ENCODE measurements at places on chromosomes 4 and X.

DNA sequence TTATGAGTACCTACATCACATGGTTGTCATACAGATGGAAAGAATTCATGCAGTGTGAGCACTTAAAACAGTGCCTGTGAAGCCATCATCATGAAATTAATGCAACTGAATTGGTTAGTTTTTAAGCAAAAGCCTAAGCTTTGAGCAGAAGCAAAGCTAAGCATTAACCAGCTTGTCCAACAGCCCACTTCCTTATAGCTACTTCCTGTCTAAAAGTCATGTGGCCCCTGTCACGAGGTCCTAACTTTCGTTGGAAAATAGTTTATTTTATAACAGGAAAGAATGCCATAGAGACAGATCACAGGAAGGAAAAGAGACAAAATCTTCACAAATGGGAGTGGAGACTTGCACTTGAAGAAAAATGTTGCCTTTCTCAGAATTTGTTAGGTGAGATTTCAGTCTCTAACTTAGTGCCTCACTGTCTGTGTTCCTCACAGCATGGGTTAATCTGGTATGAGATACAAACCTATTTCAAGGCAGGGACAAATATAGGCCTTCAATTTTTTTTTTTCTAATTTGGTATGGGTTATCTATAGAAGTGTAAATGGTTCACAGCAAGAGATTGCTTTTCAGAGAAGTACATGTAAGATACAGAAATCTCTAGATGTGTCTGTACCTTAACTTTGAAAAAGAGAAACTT, 27.7 kb upstream of the VCX start:
- no peak for DNase-seq

- DNase-seq: no peak
Measured at GRCh38 chr4:141102367-141102766, 30.9 kb downstream of the RNF150 start.

- no peak for DNase-seq
Measured at GRCh38 chr4:98496152-98496845, 162.1 kb downstream of the TSPAN5 start.

DNA sequence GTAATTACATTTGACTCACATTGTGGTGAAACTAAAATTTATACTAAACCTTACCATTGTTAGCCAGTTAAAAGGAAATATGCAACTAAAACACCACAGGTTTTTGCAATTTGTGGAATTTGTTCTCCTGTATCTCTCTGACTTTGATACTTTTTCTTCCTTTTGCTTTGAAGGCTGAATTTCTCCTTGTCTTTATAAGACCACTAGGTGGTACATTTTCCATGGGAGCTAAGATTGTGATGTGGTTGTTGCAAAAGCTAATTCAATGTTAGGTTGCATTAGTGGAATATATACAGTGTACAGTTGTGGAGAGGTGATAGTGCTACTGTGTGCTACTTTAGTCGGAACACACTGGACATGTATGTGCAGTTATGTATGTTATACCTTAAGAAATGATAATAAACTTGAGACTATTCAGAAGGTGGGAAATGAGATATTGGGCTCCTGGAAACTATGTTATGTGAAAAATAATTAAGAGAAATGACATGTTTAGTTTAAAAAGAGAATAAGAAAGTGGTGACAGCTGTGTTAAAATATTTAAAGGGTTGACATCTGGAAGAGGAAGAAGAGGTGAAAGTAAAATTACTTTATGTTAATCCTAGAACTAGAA, 70.3 kb downstream of the ARL9 start:
- DNase-seq: peak; percentile 14

DNA sequence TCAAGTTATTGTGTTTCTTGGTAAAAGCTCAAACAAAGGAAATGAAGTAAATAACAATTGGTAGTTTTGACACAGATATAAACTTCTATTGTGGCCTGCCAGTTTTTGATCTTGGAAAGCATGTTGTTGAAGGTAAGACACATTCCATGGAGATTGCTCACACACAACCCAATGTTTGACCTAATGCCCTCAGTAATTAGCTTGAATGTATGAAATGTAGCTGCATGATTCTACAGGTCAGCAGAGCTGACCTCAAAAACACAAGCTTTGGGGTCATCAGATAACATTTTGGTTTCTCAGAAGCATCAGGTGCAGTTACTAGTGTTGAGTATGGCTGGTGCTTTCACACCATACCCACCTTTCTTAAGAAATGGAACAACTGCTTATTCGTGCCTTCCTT, 16.5 kb downstream of the GPR173 start:
- DNase-seq: no peak

GRCh38 chr4:37977471-37978247, 17.5 kb downstream of the PTTG2 start:
- DNase-seq: peak; percentile 63

GRCh38 chrX:139077281-139078250, 366.0 kb upstream of the FGF13 start:
- no peak for DNase-seq

GRCh38 chr4:41215969-41216293, 1.6 kb upstream of the APBB2 start:
- no peak for DNase-seq

GRCh38 chr4:82461710-82462109, 31.3 kb downstream of the ENOPH1 start:
- no peak for DNase-seq

GRCh38 chr4:77994194-77994721, 62.9 kb upstream of the FRAS1 start:
- no peak for DNase-seq

DNA sequence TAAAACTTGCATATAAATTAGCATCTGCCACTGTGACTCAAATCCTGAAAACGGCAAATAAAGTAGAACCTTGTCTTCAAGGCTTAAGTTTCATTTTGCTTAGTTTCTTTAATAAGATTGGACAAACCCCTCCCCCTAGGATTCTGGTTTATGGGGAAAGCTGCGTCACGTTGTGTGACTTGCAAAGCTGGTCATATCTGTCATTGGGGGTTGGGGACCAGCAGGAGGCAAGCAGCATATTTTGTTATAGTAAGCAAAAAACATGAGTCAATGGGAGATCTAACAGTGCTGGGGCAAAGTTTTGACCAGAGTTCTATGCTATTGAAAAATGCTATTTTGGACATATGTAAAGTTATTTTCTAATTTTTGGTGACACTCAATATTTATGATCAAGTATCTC, 407.3 kb downstream of the PCDH18 start:
- DNase-seq: no peak

GRCh38 chr4:76272999-76273398, 21.5 kb downstream of the FAM47E start:
- DNase-seq: no peak

DNA sequence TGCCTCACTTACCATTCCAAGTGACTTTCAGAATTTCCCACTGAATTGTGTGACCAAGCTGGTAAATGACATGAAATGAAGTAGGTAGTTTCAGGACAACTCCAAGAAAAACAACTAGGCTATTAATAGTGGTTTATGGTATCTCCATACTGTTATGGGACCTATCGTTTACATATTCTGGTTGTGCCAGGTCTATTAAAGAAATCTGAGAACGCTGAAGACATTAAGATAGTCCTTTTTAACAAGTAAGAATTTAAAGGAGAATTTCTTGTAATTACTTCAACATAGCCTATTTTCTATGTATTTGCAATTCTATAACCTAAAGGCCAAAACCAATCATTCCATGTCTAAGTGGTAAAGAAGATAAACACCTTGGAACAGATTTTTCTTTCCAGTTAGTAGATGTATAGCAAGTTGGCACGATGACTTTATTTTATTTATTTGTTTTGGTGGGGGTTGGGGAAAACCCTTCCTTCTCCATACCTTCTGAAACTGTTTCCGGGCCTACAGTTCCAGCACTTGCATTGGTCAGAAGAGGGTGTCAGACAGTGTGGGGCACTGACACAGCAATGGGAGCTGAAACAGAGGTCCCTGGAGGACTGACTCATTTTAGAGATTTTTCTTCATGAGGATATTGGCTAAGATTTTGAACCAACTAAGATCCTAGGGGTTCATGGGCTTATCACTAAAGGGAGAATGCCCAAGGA, 7.6 kb upstream of the DCLK2 start:
- DNase-seq: no peak

DNA sequence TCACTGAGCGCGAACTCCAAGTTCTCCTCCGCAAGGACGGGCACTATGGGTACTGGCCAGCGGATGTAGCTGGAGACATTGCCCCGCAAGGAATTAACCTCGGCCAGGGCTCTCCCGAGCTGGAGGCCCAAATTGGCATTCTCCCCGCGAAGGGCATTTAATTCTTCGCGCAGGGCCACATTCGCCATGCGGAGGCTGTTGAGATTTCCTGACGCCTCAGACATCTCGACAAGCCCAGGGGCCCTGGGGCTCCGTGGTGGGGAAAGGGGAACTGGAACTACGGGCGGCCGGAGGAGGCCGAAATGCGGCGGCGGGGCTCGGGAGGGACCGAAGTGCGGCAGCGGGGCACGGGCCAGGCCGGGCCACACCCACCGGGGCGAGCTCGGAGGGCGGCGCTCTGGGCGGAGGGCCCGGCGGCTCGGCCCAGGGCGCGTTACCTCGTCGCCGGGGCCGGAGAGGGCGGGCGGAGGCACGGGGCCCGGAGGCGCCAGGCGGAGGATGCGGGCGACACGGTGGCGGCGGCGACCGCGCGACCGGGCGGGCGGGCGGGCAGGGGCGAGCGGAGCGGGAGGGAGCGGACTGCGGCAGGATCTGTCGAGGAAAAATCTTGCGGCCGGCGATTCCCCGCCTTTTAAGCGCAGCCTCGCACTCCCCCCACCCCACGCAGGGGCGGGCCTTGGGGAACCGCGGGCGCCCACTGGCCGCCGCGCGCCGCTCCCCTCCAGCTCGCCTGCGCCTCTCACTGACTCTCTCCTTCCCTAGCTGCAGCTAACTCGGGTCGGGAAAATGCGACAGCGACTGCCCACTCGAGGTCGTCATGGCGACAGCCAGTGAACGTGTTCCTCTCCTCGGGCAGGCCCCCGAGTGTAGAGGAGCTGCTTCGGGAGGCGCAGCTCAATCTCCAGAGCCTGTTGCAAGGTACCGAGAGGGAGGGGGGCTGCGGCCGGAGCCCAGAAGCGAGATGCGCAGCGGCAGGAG, at the start of gene RTL5:
TSS of gene RTL5 (minus strand) at position 599 of the 978 bp plus-strand sequence.
- DNase-seq: peak; percentile 86

DNA sequence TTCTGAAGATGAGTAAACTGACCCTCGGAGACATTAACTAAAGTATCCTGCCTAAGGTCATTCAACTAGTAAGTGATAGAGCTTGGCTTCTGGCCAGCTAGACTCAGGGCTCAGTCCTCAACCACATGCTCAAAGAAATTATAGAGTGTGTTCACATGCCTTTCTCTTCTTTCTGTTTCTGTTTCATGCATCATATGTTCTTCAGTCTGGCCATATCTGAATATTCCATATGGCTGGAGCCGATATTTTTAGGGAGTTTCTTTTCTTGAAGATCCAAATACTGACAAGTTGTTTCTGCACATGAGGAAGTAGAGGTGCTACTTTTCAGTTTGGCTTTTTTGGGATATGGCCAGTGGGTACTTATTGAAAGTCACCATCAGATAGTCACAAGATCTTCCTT, 44.9 kb downstream of the MMRN1 start:
- DNase-seq: no peak

DNA sequence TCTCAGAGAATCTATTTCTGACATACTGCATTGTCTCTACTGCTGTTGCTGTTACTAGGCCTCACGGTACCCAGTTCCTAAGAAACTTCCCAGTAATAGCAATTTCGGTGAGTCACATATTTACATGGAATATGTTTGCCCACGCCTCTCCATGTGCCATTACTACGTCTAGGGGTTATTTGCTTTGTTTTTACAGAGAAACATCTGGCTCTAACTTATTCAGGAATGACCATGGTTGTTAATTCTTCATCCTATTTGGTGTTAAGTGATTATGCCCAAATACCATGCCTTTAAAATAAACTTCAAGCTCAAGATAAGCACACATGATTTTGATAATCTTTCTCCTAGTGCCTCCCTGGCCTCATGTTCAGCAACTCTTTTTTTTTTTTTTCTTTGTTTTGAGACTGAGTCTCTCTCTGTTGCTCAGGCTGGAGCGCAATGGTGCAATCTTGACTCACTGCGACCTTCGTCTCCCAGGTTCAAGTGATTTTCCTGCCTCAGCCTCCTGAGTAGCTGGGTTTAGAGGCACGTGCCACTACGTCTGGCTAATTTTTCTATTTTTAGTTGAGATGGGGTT, 101.0 kb upstream of the HS3ST1 start:
- no peak for DNase-seq

GRCh38 chrX:119784747-119785446, 6.5 kb downstream of the RPL39 start:
- no peak for DNase-seq

DNA sequence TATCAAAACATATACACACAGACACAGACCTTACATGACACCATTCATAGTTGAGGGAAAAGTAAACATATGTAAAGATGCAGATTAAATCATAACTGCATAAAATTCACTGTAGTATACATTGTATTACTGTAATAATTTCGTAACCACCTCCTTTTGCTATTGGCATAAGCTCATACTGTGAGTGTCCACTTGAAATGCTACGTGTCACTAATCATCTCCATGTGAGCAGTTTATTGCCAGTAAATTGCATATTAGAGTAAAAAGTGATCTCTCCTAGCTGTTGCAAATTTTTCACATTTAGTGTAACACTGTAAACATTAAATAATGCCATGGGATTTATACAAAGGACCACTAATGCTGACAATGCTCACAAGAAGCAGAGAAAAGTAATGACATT, 256.7 kb upstream of the GNPDA2 start:
- no peak for DNase-seq

DNA sequence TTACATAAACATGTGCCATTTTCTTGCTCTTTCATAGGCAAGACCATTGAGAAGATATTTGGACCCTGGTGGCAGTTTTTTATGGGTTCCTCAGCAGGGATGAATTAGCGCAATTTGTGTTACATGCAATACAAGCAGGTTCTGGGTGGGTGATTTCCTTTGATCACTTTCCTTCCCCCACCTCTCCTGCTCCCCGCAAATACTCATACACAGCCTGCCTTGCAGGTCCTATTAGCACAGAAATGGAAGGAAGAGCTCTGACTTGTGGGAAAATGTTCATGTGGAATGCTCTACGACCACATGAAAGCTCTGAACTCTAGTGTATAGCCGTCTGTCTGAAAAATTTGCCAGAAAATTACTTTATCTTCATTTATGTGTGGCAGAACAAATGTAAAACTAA, 361.0 kb upstream of the FAT1 start:
- DNase-seq: no peak

- no peak for DNase-seq
Measured at GRCh38 chrX:79568309-79568708, 201.2 kb upstream of the ITM2A start.

DNA sequence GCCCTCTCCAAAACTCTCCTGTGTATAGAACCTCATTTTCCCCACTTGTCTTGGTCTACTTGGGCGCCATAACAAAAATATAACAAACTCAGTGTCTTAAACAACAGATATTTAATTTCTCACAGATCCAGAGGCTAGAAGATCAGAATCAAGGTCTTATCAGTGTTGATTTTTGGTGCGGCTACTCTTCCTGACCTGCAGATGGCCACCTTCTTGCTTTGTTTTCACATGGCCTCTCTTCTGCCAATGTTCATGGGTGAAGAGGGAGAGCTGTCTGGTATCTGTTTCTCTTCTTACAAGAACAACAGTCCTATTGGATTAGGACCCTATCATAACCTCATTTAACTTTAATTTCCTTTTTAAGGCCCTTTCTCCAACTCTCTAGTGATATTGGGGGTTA, 177.3 kb downstream of the PABPC4L start:
- DNase-seq: no peak

- no peak for DNase-seq
Measured at GRCh38 chr4:106353786-106354185, 14.8 kb downstream of the GIMD1 start.
